Neural progenitor cell (in vitro differentiated cells): ENCODE measurements at places on chromosomes 2 and 18. TPM values are rescaled to one million over a fixed set of nuclear protein-coding genes. Genes with fewer than 3 reads are reported as not detected.

Gene TLX2
- not detected in 2 replicates for total RNA-seq

Gene ACVR1C
- 0.93 and 3.0 TPM in 2 replicates for total RNA-seq

Gene ERFE
- total RNA-seq: 0.09 TPM in 1 of 2 replicates, not detected in the other

Gene WNT6
- not detected in 2 replicates for total RNA-seq

Gene MC4R
- total RNA-seq: 0.15 and 0.19 TPM in 2 replicates

Gene ST6GAL2
- 10.1 and 12.8 TPM in 2 replicates for total RNA-seq

Gene COL4A4
- 0.60 and 0.62 TPM in 2 replicates for total RNA-seq

Gene LAMA3
- total RNA-seq: 0.28 and 0.47 TPM in 2 replicates

GRCh38 chr2:60834270-60834717 is 47.1 kb upstream of the REL start:
- no peak overlapping the region for H3K27ac ChIP-seq
- H3K4me1 ChIP-seq: peaks cover 2% of the 10 kb centered on the region
- peak; percentile 38 for DNase-seq
- no peaks in the 10 kb centered on the region for H3K36me3 ChIP-seq
- H3K27me3 ChIP-seq: peaks cover 42% of the 10 kb centered on the region

DNA sequence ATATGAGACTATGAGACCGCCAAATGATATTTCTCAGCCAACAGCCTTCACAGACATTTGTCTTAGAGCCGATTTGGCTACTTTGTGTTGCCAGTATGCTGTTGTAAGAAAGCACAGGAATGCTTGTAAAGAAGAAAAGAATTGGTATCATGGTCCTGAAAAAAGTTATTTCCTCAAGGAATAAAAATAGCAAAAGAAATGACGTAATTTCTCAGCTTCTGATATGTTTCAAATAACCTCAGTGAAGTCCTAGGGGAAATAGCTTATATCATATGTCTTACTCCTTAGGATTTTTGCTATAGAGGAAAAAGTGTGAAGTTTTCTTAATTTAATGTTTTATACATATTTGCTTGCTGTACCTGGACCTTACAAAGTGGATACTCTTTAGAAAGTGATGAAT is 23.0 kb downstream of the SCN1A start:
- DNase-seq: no peak
- no peaks in the 10 kb centered on the region for H3K4me1 ChIP-seq

GRCh38 chr2:141906678-141907077 is 224.1 kb downstream of the LRP1B start:
- H3K36me3 ChIP-seq: no peaks in the 10 kb centered on the region
- H3K27me3 ChIP-seq: no peaks in the 10 kb centered on the region
- no peak overlapping the region for H3K27ac ChIP-seq
- no peaks in the 10 kb centered on the region for H3K4me1 ChIP-seq

DNA sequence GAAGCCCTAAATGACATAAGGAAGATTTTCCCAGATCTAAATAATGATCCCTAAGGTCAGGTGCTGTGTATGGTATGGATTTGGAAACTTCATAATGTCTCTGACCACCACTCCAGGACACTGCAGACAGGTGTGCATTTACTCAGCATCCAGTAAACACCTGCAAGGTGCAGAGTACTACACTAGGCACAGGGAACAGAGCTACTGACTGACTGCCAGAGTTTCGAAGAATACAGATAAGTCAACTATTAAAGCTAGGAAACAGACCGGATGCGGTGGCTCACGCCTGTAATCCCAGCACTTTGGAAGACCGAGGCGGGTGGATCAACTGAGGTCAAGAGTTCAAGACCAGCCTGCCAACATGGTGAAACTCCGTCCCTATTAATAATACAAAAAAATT is 65.0 kb downstream of the ATP8B1 start:
- no peak overlapping the region for H3K4me3 ChIP-seq
- no peak for DNase-seq
- no peak overlapping the region for H3K27ac ChIP-seq

GRCh38 chr2:33496150-33496549 is 19.7 kb downstream of the RASGRP3 start:
- no peaks in the 10 kb centered on the region for H3K27me3 ChIP-seq
- peaks cover 3% of the 10 kb centered on the region for H3K4me1 ChIP-seq
- no peak overlapping the region for H3K4me3 ChIP-seq
- no peak overlapping the region for H3K27ac ChIP-seq
- no peak for DNase-seq
- H3K36me3 ChIP-seq: no peaks in the 10 kb centered on the region

GRCh38 chr18:74942319-74942910 is 266.5 kb downstream of the PTGR3 start:
- H3K4me1 ChIP-seq: peaks cover under 1% of the 10 kb centered on the region
- no peak overlapping the region for H3K4me3 ChIP-seq
- DNase-seq: no peak
- no peak overlapping the region for H3K27ac ChIP-seq

DNA sequence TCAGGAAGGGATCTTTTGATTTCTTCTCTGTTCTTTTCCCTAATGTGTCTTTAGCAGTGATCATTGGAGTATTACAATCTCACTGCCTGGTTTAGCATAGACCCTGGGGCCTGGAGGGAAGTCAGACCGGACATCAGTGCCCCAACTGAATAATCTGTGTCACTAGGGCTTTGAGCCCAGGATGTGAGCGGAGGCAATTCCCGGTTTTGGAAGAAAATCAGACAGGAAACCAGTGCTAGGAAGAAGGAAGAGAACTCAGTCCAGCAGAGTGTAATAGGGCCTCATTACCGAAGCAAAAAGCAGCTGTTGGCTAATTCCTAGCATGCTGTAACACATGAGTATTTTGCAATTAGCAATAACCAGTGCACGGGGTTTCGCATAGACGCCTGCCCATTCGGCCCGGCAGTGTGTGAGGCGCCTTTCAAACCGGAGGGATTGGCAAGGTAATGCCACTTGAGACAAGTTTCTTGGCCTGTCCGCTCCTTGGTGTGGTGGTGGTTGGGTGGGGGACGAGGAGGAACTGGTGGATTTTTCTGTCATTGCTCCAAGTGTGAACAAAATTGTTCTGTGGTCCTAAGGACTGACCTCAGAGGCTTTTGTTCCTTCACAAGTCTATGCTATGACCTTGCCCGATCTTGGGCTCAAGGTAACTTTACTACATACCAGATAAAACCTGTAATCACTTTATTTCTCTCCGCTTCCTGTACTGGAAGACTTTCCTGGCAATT is 2.8 kb downstream of the FOSL2 start:
- no peaks in the 10 kb centered on the region for H3K36me3 ChIP-seq
- DNase-seq: no peak
- H3K4me1 ChIP-seq: peaks cover 14% of the 10 kb centered on the region
- H3K27me3 ChIP-seq: peaks cover 40% of the 10 kb centered on the region
- no peak overlapping the region for H3K4me3 ChIP-seq

GRCh38 chr2:68813596-68813995 is 57.6 kb downstream of the BMP10 start:
- no peaks in the 10 kb centered on the region for H3K36me3 ChIP-seq
- no peaks in the 10 kb centered on the region for H3K27me3 ChIP-seq
- no peaks in the 10 kb centered on the region for H3K4me1 ChIP-seq
- DNase-seq: no peak
- no peak overlapping the region for H3K27ac ChIP-seq

DNA sequence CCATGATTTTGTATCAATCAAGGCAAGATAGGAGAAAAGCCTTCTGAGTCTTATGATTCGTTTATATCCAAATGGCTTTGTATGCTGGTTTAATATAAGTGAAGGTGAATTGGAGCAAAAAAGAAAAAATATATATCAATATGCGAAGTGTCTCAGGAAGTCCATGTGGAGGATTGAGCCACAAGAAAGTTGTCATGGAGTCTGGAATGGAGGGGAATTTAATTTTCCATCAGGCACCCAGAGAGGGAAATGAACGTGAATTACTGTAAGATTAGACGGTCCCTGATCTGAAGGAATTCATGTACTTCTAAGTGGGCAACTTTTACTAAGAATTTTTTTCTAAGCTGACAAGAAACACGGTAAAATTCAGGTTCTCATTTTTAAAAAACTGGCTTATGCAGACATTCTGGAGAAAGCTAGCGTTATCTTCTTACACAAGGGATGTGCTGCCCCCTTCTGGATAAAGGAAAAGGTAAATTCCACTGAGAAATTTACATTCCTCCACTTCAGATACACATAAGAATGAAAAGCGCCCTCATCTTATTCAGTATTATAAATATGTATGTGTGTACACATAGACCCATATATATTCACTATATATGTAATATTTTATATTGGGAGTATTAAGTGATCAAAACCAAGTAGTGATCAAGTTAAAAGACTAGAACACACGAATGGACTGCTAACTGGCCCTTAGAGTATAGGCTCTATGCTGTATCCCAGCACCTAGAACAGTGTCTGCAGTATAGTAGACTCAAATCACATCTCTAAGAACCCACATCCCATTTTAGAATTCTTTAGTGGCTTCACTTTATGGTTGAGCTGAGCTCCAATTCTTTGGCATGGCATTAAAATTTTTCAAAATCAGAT is 289.0 kb upstream of the TFPI start:
- no peaks in the 10 kb centered on the region for H3K27me3 ChIP-seq
- no peaks in the 10 kb centered on the region for H3K36me3 ChIP-seq
- peaks cover under 1% of the 10 kb centered on the region for H3K4me1 ChIP-seq
- no peak overlapping the region for H3K4me3 ChIP-seq

DNA sequence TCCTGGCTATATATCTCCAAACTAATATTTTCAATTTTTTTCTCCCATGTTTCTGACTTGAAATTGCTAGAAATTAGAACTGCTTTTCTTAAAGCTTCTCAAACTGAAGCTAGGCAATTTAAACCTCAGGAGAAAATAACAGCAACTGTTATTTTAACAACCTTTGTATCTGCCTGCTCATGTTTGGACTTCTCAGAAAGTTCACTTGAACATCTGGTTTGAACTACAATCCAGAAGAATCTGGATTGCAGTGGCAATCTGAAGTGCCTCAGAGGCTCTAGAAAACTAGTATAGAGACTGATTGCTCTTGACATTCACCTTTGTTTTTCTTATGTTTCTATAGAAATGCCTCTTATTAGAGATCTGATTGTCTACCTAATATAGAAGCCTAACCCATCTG is 64.1 kb downstream of the STAT4 start:
- no peak for DNase-seq
- H3K27ac ChIP-seq: no peak overlapping the region
- H3K27me3 ChIP-seq: no peaks in the 10 kb centered on the region
- H3K4me3 ChIP-seq: no peak overlapping the region
- no peaks in the 10 kb centered on the region for H3K36me3 ChIP-seq
- H3K4me1 ChIP-seq: no peaks in the 10 kb centered on the region

GRCh38 chr2:197560146-197560665 is 44.3 kb downstream of the MOB4 start:
- H3K36me3 ChIP-seq: no peaks in the 10 kb centered on the region
- no peak overlapping the region for H3K4me3 ChIP-seq
- H3K4me1 ChIP-seq: no peaks in the 10 kb centered on the region
- no peaks in the 10 kb centered on the region for H3K27me3 ChIP-seq

DNA sequence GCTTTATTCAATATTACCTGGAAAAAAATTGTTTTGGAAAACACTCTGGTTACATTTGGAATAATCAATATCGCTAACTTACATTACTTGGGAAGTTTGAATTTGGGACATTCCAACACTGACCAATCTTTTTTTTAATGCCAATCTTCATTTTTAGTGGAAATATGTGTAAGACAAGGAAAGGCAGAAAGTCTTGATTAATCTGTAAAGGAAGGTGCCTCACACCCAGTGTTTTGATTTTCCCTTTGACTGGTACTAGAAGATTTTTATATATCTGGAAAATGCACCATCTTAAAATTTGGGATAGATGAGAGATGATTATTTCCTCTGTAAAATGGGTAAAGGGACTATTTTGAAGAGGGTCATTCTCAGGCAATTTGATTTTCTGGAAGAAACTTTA is 879.2 kb upstream of the ZEB2 start:
- H3K36me3 ChIP-seq: no peaks in the 10 kb centered on the region
- DNase-seq: no peak
- H3K27ac ChIP-seq: no peak overlapping the region
- H3K27me3 ChIP-seq: no peaks in the 10 kb centered on the region
- H3K4me1 ChIP-seq: no peaks in the 10 kb centered on the region
- H3K4me3 ChIP-seq: no peak overlapping the region

- no peaks in the 10 kb centered on the region for H3K27me3 ChIP-seq
- H3K4me3 ChIP-seq: no peak overlapping the region
- DNase-seq: no peak
These were observed 182.2 kb upstream of the STON1 start for GRCh38 chr2:48347712-48348111.

DNA sequence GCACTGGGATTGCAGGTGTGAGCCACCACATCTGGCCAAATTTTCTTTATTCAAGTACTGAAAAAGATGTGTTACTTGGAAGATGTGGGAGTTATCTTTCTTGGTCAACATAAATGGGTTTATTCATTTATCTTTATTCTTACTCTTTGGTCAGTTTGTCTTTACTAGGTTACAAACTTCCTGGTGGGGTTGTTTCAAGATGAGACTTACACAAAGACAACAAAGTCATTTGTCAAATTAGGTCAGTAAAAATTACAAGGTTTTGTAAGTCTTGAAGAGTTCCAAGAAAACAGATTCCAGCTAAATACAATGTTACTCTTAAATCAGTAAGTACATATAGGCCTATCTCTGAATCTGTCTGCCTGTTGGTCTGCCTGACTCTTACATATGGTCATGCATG is 48.9 kb downstream of the DARS1 start:
- H3K4me3 ChIP-seq: no peak overlapping the region
- H3K27me3 ChIP-seq: no peaks in the 10 kb centered on the region
- no peak for DNase-seq

DNA sequence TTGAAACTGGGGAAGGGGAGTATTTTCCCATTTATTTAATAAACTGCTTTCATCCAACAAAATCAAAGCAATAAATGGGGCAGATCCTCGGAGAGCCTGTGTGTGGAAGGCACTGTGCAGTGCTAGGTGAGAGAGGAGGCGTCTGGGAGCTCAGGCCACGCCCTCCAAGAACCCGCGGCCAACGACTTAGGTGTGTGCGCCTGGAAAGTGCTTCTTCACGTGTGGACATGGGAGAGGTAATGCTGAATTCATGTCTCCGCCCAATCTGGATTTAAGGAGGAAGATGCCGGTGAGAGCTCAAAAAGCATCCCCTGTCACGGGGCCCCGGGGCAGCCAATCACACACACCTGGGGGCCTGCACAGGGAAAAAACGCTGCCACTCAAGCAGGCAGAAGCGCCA is 77.4 kb downstream of the HDAC4 start:
- no peak for DNase-seq
- H3K4me1 ChIP-seq: peaks cover 27% of the 10 kb centered on the region
- H3K27me3 ChIP-seq: no peaks in the 10 kb centered on the region
- no peak overlapping the region for H3K27ac ChIP-seq

GRCh38 chr2:48890454-48891131 is 135.1 kb upstream of the LHCGR start:
- no peaks in the 10 kb centered on the region for H3K36me3 ChIP-seq

- no peaks in the 10 kb centered on the region for H3K4me1 ChIP-seq
- DNase-seq: peak; percentile 6
- no peak overlapping the region for H3K4me3 ChIP-seq
- H3K27ac ChIP-seq: no peak overlapping the region
- no peaks in the 10 kb centered on the region for H3K27me3 ChIP-seq
These were observed 30.5 kb upstream of the ATP8B1 start for GRCh38 chr18:57833441-57834101.

DNA sequence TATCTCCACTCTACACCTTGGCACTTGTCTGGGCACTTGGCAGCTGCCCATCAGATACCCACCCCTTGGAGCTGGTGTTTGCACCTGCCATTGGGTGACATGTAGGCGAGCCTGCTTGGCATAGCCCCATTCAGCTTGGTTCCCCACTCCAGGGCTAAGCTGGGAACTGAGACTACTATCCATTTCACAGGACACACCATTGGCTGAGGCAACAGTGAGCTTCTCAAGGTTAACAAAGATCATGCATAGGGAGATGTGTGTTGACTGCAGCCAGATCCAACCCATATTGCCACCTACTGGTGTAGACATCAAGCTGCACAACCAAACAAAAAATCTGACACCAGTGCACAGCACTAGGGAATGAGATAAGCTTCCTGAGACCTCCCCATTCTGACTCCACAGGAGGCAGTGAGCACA is 1389.8 kb upstream of the TMEFF2 start:
- no peaks in the 10 kb centered on the region for H3K4me1 ChIP-seq
- no peaks in the 10 kb centered on the region for H3K36me3 ChIP-seq
- peak; percentile 57 for DNase-seq
